ENCODE measurements at places on chromosomes 1 and 21.

DNA sequence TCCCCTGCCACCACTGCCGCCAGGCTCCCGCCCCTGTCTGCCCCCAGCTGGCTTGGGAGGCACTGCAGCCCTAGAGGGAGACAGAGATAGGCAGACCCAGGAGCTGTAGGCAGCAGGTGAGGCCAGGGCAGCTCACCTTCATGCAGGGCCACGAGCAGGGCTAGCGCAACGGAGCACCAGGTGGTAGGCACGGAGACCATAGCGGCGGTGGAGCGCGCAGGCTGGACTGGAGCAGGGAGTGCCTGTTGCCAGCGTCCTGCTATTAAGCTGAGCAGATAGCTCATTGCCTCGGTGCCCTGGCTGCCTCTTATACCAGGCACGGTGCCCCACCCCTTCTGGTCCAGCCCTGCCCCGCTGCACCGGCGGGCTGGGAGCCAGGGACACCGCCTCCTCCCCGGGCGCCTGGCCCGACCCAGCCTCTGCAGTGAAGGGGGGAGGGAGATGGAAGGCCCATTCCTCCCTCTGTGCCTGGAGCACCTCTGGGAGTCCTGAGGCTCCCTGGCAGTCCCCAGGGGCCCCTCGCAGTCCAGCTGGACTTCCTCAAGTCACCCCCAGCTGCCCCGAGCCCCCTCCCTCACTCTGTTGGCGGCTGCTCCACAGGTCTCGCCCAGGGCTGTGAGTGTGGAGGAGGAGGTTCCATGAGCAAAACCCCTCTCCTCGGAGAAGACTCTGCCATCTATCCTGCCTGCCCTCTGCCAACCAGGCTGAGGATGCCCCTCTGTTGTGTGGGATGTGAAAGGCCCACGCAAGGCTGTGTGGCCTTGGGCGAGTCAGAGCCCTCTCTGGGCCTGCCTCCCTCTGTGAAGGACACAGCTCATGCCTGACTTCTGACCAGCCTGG is at the start of gene EDN2:
TSS of gene EDN2 (minus strand) at position 282 of the 840 bp plus-strand sequence. CDS start at position 200, 82 bp downstream.
- no peak within 1 kb of the TSS for H3K27ac ChIP-seq
- no peak for DNase-seq
- no peaks in the 10 kb centered on the region for H3K4me1 ChIP-seq
- H3K36me3 ChIP-seq, result no peaks in the 10 kb centered on the region
- H3K27me3 ChIP-seq, result no peaks in the 10 kb centered on the region
- H3K4me3 ChIP-seq, result no peak within 1 kb of the TSS

GRCh38 chr1:58884706-58885661 is 101.1 kb upstream of the JUN start:
- DNase-seq, result no peak
- H3K4me1 ChIP-seq, result peaks cover 38% of the 10 kb centered on the region

DNA sequence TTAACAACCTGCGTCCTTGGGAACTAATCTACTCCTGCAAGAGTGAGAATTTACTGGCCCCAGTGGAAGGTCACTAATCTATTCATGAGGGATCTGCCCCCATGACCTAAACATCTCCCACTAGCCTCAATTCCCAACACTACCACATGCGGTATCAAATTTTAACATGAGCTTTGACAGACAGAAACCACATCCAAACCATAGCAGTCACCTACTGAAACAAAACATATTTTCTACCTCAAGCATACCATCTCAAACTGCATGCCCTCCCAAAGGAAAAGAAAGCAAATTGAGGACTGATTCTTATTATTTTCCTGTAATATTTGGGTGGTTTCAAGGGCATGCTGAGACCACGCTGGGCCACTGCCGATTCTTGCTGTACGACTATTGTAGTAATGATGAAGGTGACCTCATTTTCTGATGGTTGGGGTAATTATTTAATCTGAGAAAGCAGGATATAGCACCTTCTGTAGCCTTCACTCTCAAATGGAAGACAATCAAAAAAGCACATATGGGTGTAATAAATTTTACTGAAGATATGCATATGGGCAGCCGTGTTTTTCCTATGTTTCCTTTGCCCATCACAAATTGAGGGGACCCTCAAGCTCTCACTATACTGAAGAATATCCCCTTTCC is 13.2 kb upstream of the GBP5 start:
- no peak overlapping the region for H3K27ac ChIP-seq
- peaks cover 8% of the 10 kb centered on the region for H3K4me1 ChIP-seq
- no peaks in the 10 kb centered on the region for H3K36me3 ChIP-seq
- H3K27me3 ChIP-seq, result no peaks in the 10 kb centered on the region

- H3K27me3 ChIP-seq, result no peaks in the 10 kb centered on the region
- H3K4me3 ChIP-seq, result peak within 1 kb of the TSS; percentile 91
- peak within 1 kb of the TSS; percentile 85 for H3K27ac ChIP-seq
- peak; percentile 70 for DNase-seq
Measured at GRCh38 chr1:43367904-43368645, at the start of gene ELOVL1. ELOVL1 (minus strand) TSS chr1:43368011; CDS start chr1:43365609, 2,402 bp downstream.

- no peak overlapping the region for H3K27ac ChIP-seq
- DNase-seq, result no peak
- H3K4me1 ChIP-seq, result no peaks in the 10 kb centered on the region
- H3K4me3 ChIP-seq, result no peak overlapping the region
- H3K27me3 ChIP-seq, result no peaks in the 10 kb centered on the region
Measured at GRCh38 chr1:110771245-110772022, 96.7 kb upstream of the KCNA3 start.

- no peak overlapping the region for H3K27ac ChIP-seq
- no peak overlapping the region for H3K4me3 ChIP-seq
- no peaks in the 10 kb centered on the region for H3K27me3 ChIP-seq
- no peaks in the 10 kb centered on the region for H3K36me3 ChIP-seq
Measured at GRCh38 chr1:21539933-21540332, 30.7 kb downstream of the ALPL start.

- DNase-seq, result no peak
- H3K36me3 ChIP-seq, result no peaks in the 10 kb centered on the region
- H3K4me1 ChIP-seq, result no peaks in the 10 kb centered on the region
Measured at GRCh38 chr1:204858363-204858821, 12.3 kb upstream of the NFASC start.

DNA sequence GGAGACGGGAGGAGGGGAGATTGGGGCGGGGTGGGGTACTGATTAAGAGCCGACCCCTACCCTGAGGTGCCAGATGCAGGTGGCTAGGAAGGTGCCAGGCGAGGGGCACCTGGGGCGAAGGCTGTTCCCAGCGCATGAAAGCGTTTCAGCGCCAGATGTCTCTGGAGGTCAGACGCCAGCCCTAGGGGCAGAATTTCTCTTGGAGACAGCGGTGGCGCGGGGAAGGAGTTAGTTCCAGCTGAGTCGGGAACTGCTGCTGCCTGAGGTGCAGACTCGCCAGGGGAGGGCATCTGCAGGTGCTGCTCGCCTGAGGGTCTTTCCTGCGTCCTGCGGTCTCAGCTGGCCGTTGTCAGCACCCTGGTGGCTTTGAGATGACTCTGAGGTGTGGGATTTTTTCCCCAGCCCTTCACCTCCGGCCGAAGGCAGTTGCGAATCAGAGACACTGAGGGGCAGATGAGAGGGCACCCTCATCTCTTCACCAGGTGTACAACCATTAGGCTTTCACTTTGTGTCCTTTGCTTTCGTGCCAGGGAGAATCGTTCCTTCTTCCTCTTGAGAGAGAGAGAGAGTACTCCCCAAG is 539 bp downstream of the CGN start:
- peaks cover 8% of the 10 kb centered on the region for H3K4me1 ChIP-seq
- no peak overlapping the region for H3K27ac ChIP-seq
- DNase-seq, result no peak
- H3K27me3 ChIP-seq, result no peaks in the 10 kb centered on the region

- DNase-seq, result peak; percentile 31
- peaks cover 20% of the 10 kb centered on the region for H3K4me1 ChIP-seq
- no peaks in the 10 kb centered on the region for H3K36me3 ChIP-seq
- H3K27me3 ChIP-seq, result no peaks in the 10 kb centered on the region
Measured at GRCh38 chr1:230713915-230714764, at the start of gene AGT. AGT (minus strand) TSS chr1:230714122; CDS start chr1:230710823, 3,299 bp downstream.

GRCh38 chr1:117860896-117861610 is 68.4 kb downstream of the GDAP2 start:
- no peak for DNase-seq
- no peak overlapping the region for H3K4me3 ChIP-seq
- no peaks in the 10 kb centered on the region for H3K27me3 ChIP-seq
- no peak overlapping the region for H3K27ac ChIP-seq

DNA sequence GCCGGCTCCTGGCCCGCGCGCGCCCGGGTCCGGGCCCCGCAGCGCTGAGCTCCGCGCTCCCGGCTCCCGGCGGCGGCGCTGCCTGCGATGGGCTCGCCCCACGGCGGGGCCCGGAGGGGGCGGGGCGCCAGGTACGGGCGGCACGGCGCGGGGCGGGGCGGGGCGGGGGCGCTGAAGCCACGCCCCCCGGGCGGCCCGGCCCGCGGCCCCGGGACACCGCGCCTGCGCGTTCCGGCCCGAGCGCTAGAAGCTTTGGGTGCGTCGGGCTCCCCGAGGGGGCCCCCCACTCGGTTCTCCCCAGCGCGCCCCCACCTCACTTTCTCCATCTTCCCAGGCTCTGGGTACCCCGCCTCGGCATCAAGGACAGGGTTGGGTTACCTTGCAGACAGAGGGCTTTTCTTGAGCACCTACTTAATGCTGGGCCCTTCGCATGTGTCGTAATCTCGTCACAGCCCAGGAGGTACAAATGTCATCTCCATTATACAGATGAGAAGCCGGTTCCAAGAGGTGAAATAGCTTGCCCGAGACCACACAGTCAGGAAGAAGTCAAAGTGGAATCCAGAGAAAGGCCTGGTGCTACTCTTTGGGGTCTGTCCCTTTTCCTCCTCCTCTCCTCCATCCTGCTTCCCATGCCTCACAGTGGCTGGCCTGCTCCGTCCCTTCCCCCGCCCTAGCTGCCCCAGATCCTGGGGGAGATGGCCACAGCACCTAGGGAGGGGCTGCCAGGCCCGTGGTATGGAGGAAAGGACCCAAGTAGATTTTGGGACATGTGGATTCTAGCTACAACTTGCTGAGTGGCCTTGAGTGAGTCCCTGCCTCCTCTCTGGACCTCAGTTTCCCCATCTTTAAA is 46.5 kb downstream of the RAP1GAP start:
- DNase-seq, result no peak
- H3K27me3 ChIP-seq, result no peaks in the 10 kb centered on the region
- H3K27ac ChIP-seq, result no peak overlapping the region
- no peaks in the 10 kb centered on the region for H3K36me3 ChIP-seq
- no peaks in the 10 kb centered on the region for H3K4me1 ChIP-seq

- H3K27me3 ChIP-seq, result no peaks in the 10 kb centered on the region
- peak overlapping the region; percentile 75 for H3K4me3 ChIP-seq
- DNase-seq, result no peak
- no peak overlapping the region for H3K27ac ChIP-seq
Measured at GRCh38 chr1:231603598-231604275, 22.9 kb upstream of the DISC1 start.

DNA sequence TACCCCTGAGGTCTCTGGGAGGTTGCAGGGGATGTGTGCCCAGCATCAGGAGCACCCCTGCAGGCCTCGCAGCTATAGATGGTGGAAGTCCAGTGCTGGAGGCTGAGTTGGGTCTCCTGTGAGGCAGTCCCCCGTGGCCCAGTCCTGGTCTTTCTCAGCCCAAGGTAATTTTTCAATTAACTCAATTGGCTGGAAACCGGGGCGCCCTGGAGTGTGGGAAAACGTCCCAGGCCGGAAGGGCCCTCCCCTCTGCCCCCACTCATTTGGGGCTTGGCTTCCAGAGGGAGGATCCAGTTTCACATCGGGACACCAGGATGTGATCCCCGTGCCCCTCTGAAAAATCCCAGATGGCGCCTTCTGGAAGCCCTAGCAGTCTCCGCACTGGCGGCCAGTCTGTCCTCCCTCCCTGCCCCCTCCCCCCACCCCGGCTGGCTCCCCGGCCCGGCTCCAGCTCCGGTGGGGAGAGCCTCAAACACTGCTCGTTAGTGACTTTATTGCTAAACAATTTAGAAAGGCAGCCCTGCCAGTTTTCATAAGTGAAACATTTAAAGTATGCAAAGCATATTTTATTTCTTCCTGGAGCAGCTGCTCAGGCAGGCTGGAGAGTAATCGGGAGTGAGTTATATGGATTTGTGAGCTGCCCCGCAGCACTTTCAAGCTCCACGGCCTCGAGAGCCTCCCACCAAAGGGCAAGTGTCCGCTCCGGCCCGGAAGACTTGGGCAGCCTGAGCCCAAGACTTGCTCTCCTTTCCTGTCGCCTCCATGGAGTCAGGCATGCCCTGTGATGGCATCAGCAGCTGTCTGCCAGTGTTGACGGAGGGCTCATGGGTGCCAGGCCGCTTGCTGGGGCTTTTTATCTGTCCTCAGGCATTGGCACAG is 208.2 kb upstream of the TMEM51 start:
- peak overlapping the region; percentile 68 for H3K4me3 ChIP-seq
- peak; percentile 15 for DNase-seq
- H3K36me3 ChIP-seq, result no peaks in the 10 kb centered on the region

DNA sequence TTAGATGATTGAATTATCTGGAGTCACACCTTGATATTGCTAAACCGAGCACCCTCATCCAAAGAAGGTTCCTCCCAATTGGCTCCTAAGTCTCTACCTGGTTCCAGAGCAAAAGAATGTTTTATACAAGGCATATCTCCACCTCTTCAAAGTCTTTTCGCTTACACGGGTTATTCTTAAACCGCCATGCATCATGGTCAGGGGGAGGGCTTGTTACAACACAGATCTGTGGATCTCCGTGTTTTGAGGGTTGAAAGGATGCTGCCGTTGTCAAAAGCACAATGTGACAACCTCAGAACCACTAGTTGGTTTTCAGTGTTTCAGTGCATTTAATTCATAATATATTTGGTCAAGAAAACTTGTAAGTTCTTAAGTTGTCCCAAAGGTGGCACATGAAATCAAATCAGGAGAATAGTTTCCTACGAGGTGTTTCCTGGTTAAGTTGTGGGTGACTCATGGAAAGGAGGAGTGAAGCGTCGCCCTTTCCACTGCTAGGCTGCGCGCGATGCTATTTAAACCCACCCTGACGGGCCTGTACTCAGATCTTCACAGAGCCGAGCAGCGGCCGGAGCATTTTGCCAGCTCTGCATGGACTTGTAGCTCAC is 1531.6 kb upstream of the TPTE start:
- no peak overlapping the region for H3K27ac ChIP-seq
- no peaks in the 10 kb centered on the region for H3K4me1 ChIP-seq
- no peaks in the 10 kb centered on the region for H3K27me3 ChIP-seq
- H3K36me3 ChIP-seq, result no peaks in the 10 kb centered on the region

GRCh38 chr1:243179720-243180119 is 75.4 kb downstream of the CEP170 start:
- DNase-seq, result no peak
- H3K36me3 ChIP-seq, result no peaks in the 10 kb centered on the region
- H3K4me3 ChIP-seq, result no peak overlapping the region

All from thoracic aorta (tissue), 2 donors.